Left renal cortex interstitium (tissue), 4 donors: ENCODE measurements at places on chromosomes 12 and 14.

- DNase-seq = no peak
These were observed 38.7 kb upstream of the NOVA1 start for GRCh38 chr14:26636561-26636960.

DNA sequence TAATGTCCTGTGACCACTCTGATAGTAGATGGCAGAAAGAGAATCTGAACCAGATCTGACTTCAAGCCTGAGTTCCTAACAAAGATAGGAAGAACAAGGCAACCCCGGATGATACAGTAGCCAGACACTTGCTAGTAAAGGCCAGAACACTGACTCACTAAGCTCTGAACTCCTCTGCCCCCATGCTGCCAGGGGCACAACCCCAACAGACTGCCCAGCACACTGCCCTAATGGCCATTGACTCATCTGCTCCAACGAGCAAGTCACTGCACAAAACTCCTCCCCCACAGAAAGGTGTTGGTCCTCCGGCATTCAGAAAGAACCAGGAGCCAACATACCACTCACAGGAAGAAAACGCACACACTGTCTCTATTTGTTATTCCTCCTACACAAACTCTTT lies 179.6 kb upstream of the NUDT4 start:
- no peak for DNase-seq

DNA sequence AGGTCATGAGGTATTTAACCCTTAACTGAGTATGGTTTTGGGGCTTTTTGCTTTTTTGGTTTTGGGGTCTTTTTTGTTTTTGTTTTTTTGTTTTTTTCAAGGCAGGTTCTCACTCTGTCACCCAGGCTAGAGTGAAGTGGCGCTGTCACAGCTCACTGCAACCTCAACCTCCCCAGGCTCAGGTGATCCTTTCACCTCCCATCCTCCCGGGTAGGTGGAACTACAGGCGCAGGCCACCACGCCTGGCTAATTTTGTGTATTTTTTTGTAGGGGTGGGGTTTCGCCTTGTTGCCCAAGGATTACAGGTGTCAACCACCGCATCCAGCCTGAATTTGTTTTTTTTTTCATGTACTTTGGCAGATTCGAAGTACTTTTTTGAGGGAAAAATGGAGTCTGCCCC lies 19.9 kb downstream of the RAP1B start:
- no peak for DNase-seq

DNA sequence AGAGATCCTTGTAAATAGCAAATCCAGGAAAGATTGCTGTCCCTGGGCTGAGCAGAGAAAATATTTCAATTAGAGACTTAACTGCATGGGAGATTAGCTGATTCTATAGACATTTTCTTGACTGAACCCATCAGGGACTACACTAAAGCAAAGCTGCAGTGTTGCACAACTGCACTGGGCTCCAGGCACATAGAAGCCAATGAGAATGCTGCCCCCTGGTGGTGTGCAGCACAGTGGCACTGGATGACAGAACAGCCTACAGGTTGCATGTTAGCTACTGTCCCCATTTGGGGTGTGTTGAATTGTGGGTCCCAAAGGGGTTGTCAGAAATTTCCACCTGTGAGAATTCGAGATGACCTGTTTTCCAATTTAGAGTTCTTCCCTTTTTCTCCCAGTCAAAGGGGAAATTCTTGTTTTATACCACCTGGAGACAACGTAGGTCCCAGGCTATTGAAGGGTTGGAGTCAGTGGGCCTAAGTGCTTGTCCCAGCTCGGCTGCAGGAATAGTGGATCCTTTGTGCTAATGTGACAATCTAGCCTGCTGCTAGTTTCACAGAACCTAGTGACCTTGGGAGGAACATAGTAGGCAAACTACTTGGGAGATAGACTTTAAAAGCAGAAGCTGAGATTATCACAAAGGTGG lies 114.7 kb downstream of the SLC8A3 start:
- DNase-seq = no peak

DNA sequence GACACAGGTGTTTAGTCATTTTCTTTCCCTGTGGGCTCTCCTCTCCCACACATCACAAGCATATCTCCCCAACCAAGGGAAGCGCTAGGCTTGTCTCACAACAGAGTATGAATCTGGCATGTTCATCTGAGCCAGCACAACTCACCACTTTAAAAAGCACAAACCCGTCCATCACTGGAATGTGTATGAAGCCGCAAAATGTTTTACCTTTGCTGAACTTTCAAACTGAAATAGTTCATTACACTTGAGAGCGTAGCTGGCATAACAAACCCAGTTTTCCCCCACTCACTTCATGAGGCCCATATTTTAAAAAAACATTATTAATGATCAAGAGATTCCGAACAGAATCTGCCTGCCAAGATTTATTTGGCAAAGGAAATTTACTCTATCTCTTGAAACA lies 15.8 kb downstream of the NID2 start:
- DNase-seq = no peak

- DNase-seq = peak; percentile 19
These were observed 393.3 kb upstream of the RPL10L start for GRCh38 chr14:47044841-47045240.

- no peak for DNase-seq
These were observed 1.1 kb downstream of the ALX1 start for GRCh38 chr12:85280984-85281630.

DNA sequence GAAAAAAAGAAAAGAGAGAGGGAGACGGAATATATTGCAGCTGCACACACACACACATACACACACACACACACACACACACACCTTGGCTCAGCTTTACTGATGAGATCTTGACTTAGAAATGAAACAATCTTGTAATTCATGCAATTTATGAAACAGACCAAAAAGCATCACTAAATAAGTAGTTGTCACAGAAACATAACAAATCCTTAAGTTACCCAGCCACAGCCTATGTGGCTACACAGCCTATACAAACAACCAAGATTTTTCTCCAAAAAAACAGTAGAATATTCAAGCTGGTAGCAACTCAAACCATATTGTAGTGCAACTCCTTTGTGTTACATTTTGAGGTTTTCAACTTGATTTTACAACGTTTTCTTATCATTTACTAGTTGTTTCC lies 37.9 kb upstream of the GNG2 start:
- no peak for DNase-seq

DNA sequence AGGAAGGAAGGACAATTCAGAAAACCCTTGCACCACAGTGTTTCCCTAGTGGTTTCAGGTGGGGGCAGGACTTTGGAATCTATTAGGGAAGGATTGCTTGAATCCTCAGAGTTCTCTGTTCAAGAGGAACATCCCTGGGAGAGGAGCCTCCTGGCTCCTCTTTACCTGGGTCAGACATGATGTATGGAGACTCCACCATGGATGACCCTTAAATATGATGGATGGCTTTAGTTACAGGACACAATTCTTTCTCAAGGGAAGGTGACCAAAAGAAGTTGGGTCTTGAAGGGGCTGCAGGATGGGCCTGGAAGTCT lies 396.6 kb downstream of the NRXN3 start:
- DNase-seq = no peak

GRCh38 chr12:100326208-100326607 lies 30.7 kb upstream of the SLC17A8 start:
- no peak for DNase-seq

- no peak for DNase-seq
These were observed 131.8 kb downstream of the ERC1 start for GRCh38 chr12:1122786-1123185.

DNA sequence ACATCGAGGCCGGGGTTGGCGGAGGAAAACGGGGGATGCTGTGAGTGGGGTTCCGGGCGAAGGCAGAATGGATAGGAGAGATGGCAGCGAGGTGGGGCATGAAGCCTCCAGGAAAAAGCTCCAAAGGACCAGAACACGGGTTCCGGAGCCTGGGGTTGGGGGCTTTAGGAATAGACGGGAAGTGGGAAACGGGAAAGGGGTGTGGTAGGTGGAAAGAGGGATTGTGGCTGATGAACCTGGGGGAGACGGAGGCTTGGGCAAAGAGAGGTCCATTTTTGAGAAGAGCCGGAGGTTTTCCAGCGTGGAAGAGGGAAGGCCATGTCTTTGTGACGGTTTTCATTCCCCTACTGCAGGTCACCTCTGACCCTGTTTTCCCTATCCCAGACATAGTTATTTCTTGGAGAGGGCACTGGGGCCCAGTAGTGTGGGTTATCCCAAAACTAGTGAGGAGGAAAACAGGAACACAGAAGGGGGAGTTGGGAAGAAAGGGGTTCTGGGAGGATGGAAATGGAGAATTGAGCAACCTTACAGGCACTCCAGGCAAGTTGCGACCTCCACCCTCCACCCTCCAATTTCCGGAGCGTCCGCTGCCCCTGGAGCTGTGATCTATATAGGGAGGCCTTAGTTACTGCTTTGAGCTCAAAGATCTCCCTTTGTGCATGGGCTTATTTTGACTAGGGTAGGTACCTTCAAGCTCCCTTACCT lies 1.1 kb downstream of the ATN1 start:
- DNase-seq = no peak

DNA sequence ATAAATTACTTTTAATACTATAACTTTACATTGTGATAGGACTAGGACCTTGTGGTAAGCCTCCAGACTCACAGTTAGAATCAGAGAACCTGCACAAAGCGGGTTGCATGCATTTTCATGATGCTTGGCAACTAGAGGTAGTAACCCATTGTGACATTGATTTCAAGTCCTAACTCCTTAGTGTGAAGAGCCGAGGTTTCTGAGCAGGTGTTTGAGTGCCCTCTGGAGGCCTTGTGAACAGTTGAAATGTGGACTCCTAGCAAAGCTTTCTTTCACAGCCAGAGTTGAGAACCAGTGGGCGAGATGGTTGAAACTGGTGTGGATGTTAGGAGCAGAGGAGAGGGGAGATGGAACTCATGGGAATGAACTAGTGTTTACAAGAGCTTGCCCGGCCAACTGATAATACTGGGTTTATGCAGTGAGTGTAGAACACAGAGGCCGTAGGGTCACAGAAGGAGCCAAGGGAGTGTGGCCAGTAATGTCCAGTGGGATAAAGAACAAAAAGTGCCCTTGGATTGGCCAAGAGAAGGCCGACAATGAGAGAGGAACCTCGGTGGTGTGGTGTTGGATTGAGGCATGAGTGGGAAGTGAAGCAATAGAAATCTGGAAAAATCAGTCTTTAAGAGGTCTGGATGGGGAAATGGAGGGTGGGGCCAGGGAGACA lies 10.9 kb downstream of the ZNF664 start:
- DNase-seq = no peak

GRCh38 chr12:124236625-124237031 lies 58.3 kb upstream of the RFLNA start:
- DNase-seq = no peak

GRCh38 chr14:72850360-72850759 lies 43.5 kb downstream of the DPF3 start:
- DNase-seq = no peak

DNA sequence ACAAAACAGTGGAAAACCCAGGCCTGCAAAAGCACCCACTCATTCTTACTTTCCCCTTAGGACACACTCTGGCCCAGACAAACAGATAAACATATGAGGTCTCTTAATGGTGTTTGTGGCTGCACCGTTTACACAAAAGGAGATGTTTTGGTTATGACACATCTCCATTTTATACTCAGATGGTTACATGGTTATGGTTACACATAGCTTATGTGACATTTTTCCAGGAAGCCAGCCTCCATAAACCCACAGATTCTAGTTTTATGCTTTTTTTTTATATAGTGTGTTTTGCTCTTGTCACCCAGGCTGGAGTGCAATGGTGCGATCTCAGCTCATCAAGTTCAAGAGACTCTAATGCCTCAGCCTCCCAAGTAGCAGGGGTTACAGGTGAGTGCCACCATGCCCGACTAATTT lies 3.5 kb upstream of the KLRD1 start:
- DNase-seq = no peak

- DNase-seq = no peak
These were observed 41.0 kb downstream of the APPL2 start for GRCh38 chr12:105194947-105195346.

DNA sequence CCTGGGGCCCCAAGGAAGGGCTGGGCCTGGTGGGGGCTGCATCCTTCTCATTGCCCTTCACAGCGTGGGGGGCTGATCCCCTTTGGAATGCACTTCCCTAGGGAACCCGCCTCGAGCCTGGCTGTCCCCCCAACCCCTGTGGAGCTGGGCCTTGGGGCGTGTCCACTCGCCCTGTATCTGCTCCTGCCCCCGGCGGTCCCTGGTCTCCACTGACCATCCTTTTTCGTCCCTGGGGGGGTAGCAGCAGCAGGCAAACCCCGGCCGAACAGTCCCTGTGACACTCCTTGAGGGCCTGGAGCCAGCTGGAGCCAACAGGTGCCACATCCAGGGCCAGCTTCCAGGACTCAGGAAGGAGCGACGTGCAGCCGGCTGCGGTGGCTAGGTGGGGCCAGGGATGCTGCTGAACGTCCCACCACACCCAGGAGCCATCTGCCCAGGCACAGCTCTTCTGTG lies 9.4 kb upstream of the GPR132 start:
- DNase-seq = no peak

DNA sequence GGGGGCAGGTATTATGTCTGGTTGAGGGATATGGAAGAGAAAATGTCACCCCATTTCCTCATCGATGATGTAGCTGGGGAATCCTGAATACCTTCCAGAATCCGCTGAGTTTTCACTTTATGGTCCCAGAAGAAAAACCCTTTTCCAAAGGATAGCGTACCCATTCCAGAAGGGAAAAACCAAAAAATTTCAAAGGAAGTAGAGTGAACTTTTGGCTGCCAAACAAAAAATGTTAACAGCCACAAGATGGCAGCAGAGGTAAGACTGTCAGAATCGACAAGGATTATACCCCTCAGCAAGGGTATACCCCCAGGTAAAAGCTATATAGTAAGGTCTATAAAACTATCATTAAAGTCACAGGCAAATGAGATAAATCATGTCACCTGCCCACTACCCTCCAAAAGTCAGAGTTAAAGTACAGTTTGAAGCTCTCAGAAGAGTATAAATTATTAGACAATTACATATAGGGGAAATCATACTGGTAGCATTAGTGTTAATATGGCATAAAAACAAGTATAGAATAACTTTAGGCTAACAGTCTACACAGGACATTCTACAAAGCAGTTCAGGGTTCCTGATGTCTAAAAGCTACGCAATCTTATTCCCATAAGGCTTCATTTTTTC lies 18.0 kb downstream of the ACIN1 start:
- DNase-seq = no peak

DNA sequence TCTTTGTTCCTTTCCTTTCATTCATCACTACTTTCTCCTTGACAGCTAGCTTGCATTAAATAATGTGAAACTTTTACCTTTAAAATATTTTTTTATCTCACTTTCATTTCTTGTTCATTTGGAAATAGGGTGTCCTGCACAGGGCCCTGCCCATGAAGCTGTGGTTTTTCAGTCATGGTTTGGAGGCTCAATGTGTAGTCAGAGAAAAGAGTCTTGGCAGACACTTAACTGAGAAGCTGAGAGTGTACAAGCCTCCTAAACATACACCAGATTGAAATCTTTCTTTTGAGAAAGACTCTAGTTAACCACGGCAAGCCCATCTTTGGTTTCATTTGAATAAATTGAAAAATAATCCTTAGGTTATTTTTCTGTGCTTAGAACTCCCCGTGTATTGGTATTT lies 74.2 kb downstream of the KICS2 start:
- no peak for DNase-seq

DNA sequence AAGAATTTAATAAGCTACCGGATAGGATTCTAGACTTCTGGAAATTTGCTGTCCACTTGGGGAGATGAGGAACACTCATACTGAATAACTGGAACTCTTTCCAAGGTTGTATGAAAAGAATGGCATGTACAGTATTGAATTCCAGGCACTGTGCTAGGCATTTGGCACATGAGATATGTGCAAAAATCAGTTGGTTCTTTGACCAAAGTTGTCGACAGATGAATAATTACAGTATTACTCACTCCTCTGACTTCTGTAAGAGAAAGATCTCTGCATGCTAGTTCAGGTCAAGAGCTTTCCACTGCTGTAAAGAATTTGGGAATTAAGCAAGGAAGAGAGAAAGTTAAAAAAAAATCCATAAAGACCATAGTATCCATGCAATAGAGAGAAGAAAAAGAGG lies 764.7 kb downstream of the BCL11B start:
- DNase-seq = no peak
